ENCODE measurements at places on chromosomes 1 and 21. TPM values are rescaled to one million over a fixed set of nuclear protein-coding genes. Genes with fewer than 3 reads are reported as not detected.

DNA sequence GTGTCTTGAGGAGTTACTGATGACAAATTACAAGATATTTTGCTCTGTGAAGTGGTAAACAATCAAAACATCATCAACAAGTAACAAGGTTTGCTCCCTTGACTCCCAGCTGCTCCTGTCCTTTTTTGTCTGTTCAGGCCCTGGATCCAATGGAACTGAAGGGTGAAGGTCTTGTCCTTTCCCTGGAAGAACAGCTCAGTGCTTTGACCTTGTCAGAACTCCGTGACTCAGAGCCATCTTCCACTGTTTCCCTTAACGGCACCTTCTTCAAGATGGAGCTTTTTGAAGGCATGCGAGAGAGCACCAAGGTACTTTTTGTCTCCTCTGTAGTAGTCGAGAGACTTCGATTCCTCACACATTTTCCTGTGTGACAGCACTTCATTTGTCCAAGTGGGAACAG is 29.0 kb downstream of the TRIM45 start:
- DNase-seq: no peak

DNA sequence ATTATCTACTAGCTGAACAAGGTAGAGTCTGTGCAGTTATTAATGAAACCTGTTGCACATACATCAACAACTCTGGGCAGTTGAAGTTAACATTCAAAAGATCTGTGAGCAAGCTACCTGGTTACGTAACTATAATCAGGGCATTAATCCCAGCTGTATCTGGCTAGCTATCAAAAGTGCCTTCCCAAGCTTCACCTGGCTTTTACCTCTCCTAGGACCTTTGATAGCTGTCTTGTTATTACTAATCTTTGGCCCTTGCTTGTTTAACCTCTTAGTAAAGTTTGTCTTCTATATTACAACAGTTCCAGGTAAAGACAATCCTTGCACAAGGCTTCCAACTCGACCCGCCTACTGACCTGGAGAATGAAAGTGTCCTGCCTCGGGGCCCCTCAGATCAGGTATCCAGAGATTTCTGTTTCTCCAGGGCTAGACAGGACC is 29.6 kb upstream of the SLC6A9 start:
- DNase-seq: no peak

DNA sequence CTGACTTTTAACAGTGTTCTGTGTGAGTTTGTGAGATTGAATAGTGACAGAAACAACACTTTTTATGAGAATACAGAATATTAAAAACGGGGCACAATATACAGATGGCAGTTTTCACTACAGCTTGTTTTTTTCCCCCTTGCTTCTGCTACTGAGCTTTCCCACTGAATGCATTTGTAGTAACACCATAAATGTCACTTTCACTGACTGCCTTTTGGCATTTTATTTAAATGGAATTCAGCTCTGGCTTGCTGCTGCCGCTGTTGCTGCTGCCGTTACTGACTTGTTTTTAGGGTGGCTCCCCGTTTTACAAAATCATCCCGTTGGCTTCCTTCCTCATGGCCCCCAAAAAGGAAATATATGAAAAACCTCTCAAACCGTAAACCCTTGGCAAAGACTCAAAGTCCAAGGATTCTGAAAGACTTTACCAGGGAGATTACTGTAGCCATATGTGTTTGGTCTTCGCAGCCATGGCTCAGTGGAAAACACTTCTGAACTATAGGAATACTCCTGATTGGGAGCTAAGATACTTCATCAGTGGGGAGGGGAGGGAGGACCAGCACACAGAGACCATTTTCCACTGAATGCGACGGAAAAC is 151.0 kb downstream of the NUF2 start:
- no peak for DNase-seq

- no peak for DNase-seq
Observed at GRCh38 chr1:225567789-225568188, 85.1 kb downstream of the ENAH start.

DNA sequence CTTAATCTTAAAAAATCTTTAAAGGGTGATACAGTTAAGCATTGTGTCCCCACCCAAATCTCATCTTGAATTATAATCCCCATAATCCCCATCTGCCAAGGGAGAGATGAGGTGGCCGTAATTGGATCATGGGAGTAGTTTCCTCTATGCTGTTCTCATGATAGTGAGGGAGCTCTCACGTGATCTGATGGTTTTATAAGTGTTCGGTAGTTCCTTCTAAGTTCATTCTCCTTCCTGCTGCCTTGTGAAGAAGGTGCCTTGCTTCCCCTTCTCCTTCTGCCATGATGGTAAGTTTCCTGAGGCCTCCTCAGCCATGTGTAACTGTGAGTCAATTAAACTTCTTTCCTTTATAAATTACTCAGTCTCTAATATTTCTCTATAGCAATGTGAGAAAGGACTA is 10.7 kb downstream of the DHRS3 start:
- no peak for DNase-seq

Gene C4BPB
- total RNA-seq: 7.4 TPM

GRCh38 chr1:60010690-60011089 is 62.9 kb downstream of the C1orf87 start:
- DNase-seq: no peak

Gene ZNF436
- total RNA-seq: 8.8 TPM

Gene TP73
- total RNA-seq: 0.65 TPM

- no peak for DNase-seq
Observed at GRCh38 chr1:97108179-97108578, 386.6 kb downstream of the PTBP2 start.

DNA sequence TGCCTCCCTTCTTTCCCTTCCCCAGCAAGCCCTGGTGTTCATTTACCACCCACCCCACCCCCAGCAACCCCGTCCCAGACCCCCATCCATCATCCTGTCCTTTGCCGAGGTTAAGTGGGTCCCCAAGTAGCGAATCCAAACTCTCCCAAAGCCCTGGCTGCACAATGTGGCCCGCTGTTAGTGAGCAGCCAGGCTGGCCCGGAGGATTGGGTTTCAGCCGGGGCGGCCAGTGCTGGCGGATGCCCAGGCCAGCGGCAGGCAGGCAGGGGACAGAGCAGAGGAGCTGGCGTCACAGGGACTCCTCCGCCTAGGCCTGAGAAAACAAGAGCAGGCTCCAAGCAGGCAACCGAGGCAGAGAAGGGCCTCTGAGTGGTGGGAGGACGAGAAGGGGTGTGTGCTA is 61.4 kb downstream of the EPHB2 start:
- DNase-seq: no peak
